Activated CD8-positive, alpha-beta memory T cell treated with anti-CD3 and anti-CD28 coated beads for 1 hour (primary cell): ENCODE measurements at places on chromosomes 6 and 20.

- peak; percentile 19 for DNase-seq
Measured at GRCh38 chr20:3777716-3778629, 3.3 kb downstream of the SPEF1 start.

DNA sequence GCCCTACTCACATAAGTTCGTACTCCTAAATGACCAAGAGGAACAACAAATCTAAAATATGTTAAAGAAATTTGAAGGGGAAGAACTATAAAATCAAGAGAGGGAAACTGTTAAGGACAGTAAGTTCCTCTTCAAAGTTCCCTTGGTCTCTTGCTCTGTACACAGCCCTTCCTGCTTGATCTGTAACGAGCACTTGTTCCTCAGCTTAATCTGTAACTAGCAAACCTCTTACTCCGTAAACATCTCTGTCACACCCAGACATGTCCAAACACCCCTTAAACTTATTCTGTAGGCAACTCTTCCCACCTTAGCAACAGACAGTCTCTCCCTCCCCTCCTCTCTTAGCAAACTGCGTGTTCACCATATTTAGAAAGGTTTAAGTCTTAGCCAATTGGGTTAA is 29.9 kb downstream of the PLN start:
- no peak for DNase-seq

GRCh38 chr20:51700809-51701285 is 67.3 kb downstream of the ATP9A start:
- DNase-seq: no peak

DNA sequence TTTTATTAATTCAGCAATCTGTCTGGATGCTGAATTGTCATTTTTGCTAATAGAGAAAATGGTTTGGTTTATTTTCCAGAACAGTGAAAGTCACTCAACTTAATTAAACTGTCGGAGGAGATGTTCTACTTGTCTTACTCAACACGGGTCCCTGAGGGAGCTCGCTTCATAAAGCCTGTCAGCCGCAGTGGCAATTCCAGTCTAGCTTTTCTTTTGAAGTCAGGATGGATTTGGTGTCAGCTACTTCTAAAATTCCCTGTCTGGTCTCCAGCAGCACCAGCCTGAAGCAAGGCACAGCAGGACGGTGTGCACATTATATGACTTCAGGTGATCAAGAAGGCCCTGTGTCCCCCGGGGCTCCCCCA is 261.5 kb downstream of the SLC24A3 start:
- no peak for DNase-seq

DNA sequence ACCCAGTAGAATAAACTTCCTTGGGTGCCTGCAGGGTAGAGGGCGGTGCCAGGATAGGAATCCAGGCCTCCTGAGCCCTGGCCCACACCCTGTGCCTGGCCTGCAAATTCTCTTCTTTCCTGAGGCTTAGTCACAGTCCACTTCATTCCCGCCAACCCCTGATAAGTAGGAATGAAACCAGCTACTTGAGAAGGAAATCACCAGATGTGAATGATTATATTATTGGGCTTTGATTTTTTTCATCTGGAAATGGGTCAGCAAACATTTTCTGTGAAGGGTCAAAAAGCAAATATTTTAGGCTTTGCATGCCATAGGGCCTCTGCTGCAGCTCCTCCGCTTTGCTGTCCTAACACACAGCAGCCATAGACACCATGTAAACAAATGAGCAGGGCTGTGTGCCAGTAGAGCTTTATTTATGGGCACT is 50.2 kb downstream of the STK35 start:
- no peak for DNase-seq

DNA sequence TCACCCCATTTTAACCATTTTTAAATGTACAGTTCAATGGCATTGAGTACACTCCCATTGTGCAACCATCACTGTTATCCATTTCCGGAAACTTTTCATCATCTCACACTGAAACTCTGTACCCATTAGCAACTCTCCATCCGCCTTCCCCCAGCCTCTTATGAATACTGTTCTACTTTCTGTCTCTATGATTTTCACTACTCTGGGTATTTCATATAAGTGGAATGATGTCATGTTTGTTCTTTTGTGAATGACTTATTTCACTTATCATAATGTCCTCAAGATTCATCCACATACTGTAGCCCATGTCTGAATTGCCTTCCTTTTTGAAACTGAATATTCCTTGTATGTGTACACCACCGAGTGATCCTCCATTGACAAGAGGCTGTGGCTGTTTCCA is 92.9 kb upstream of the TOX2 start:
- no peak for DNase-seq

DNA sequence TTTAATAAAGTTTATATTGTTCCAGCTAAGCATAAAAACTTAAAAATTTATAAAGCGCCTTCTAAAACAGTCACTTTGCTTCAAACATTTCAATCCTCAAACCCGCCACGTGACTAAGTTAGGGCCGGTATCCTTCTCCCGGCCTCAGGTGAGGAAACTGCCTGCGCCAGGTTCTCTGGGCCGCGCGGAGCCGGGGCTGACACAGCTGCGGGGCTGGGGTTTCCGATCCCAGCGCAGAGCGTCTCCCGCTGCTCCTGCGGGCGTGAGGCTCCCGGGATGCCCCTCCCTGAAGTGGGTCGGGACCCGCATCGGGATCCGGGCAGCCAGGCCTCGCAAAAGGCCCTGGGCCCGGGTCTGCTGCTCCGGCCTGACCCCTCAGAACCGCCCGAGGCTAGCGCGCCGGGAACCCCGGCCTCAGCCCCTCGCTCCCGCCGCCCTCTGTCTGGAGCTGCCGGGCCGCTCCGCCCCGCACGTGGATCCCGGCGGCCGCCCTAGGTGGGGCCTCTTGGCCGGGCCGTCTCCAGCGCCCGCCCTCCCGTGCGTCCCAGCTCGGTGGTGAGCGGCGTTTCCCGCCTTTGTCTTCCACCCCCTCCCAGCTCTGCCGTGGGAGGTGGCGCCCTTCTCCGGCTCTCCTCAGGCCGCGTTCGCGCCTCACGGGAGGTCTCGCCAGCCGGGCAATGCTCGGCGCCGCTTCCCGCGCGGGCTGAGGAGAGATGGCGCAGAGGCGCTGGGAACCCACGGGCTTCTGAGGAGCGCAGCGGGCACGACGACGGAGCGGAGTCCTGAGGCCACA is 267.9 kb downstream of the DLL1 start:
- no peak for DNase-seq

GRCh38 chr6:30845183-30845582 is 39.1 kb upstream of the DDR1 start:
- DNase-seq: no peak

GRCh38 chr6:162387718-162388382 is 339.7 kb downstream of the PRKN start:
- no peak for DNase-seq

- DNase-seq: no peak
Measured at GRCh38 chr6:99739526-99739925, 132.9 kb downstream of the PRDM13 start.

- DNase-seq: no peak
Measured at GRCh38 chr6:38436726-38437465, 202.8 kb downstream of the BTBD9 start.

DNA sequence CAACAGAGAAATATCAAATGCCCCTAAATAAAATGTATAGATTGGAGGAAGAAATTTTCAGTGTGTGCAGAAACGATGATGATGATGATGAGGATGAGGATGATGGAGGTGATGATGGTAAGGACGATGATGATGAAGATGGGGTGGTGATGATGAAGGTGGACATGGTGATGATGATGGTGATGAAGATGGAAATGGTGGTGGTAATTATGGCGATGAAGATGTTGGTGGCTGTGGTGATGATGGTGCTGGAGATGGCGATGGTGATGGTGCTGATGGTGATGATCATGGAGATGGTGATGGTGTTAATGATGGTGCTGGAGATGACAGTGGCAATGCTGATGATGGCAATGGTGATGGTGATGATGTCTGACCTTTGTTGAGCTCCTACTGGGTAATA is 141.2 kb downstream of the DHX35 start:
- DNase-seq: no peak

- DNase-seq: no peak
Measured at GRCh38 chr6:14619419-14619781, 501.8 kb downstream of the CD83 start.

- DNase-seq: no peak
Measured at GRCh38 chr6:35729722-35730121, 7.1 kb upstream of the ARMC12 start.

DNA sequence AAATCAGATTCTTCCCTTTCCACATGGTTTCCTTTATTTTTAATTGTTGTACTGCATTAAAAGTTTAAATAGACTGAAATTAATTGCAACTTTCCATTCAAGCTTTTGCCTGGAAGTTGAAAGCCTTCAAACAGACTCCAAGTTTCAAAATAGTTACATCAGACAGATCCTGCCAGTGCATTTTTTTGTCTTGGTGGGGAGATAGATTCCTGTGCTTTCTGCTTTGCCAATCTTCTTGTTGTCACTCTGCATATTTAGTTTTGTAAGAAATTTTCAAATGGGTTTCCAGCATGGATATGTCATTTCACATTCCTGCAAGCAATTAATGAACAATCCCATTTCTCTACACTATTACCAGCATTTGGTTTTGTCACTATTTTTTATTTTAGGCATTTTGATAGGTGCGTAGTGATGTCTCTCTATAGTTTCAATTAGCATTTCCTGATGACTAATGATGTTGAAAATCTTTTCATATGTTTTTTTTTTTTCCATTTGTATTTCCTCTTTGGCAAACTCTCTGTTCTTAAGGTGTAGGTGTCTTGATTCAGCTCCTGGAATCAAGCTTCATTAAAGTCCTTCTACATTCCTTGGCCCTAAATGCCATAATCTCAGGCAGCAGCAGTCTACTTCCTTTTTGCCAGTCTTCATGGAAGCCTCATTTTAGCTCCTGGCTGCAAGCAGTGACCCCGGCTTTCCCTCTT is 40.5 kb downstream of the SCP2D1 start:
- no peak for DNase-seq
